ENCODE measurements at places on chromosomes 13 and 19.

DNA sequence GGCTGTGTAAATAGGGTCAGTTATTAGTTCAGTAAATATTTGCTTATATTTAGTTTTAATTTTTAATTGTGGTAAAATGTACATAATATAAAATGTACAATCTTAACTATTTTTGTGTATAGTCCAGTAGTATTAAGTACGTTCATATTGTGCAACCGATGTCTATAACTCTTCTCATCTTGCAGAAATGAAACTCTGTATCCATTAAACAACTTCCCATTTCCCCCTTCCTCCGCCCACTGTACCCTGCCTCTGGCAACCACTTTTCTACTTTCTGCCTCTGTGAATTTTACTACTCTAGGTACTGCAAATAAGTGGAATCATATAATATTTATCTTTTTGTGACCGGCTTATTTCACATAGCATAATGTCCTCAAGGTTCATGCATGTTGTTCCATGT lies 24.4 kb downstream of the UBAC2 start:
- no peak for DNase-seq

DNA sequence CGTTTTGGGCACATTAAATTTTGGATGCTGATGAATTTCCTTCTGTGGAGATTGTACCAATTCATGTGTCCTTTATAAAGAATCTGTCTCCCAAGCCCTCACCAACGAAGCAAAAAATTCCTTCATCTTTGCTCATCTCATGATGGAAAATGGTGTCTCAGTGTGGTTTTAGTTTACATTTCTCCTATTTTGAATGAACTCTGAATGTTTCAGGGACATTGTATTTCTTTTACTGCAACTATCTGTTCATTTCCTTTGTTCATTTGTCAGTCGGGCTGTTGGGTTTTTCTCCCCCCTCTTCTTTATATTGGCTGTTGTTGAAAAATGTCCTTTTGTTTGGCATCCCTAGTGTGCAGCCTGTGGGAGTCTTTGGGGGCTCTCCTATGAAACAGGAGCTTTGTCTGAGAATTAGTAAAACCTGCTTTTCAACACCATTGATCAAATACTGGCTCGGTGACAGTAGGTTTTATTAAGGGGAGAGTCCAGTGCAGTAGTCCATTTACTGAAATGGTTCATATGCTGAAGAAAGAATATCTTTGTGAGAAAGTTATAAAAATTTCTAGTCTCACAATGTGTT lies 91.3 kb upstream of the C1QTNF9B start:
- no peak for DNase-seq

- DNase-seq, result no peak
Measured at GRCh38 chr13:102724923-102725322, 30.1 kb upstream of the METTL21C start.

- DNase-seq, result no peak
Measured at GRCh38 chr19:34350161-34350561, 14.8 kb upstream of the GPI start.

DNA sequence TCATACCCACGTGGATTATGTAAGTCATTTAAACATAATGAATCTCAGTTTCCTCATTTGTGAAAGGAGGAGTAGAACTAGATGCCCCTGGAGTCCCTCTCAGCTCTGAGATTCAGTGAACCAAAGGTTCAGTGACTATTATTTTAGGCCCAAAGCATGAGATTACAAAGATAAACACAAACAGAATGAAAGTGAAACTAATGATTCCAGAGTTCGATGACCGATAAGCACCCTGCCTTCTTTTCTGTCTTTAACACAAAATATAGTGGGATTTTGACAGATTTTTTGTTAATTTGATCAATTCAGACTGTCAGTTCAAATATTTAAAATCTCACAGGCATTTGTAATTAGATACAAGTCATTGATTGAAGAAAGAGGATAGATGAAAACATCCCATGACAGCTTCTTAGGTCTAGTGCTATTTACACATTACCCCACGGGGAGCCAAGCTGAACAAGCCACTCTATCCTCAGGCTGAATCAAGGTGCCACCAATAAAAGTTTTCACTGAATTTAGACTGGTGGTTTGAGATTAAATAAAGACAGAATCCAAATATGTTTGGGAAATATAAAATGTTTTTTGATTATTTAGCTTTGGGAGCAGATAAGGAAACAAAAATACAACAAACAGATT lies 64.6 kb upstream of the RAP2A start:
- DNase-seq, result peak; percentile 15

GRCh38 chr19:22427547-22427946 lies 5.4 kb upstream of the ZNF98 start:
- no peak for DNase-seq

- no peak for DNase-seq
Measured at GRCh38 chr13:109436841-109437240, 349.5 kb downstream of the IRS2 start.

DNA sequence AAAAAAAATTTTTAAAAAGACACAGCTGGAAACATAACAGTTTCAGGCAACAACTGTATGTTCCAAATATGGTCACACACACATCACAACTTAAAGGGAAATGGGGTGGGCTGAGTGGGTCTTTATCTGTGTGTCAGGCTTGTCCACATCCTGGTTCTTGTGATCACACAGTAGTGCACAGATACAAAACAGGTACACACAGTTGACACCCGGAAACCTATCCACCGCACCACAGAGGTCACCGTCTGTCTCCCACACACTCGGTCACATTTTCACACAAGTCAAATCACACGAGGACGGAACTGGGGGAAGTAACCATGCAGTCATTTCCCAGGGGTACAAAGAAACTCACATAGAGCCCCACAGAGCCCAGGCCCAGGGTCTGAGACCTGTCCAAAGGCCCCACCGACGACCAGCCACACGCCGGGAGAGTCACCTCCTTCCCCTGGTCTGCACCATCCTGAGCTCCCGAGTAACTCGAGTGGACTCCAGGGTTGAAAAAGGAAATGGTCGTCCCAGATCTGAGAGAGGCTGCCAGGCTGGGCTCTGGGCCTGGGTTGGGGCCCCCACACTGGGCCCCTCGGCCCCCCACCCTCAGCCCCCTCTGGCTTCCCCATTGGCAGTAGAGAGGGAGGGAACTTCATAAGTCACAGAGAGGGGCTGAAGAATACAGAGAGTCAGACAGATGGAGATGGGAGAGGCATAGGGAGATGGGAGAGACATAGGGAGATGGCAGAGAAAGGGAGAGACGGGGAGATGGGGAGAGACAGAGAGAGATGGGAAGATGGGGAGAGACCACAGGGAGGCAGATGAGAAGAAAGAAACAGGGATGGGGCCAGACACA lies 1.3 kb upstream of the PPAN start:
- DNase-seq, result no peak

DNA sequence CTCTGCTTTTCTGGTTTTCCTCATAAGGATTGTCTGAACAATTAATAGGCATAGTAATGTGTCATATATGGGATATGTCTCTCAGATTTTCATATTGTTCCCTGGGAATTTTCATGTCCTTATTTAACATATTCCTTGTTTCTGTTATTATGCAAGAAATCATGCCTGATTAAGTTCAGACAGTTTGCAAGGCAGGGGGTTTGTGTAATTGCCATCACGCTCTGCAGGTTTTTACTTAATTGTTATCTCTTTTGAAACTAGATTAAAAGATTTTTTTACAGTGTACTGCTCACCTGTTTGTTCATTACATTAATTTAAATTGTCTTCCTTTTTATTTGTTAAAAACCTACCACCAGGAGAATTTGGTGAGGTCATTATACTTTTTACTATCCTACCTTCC lies 1253.2 kb upstream of the PRR20A start:
- no peak for DNase-seq

- peak; percentile 89 for DNase-seq
Measured at GRCh38 chr19:41297628-41298347, 12.2 kb upstream of the CCDC97 start.

- no peak for DNase-seq
Measured at GRCh38 chr19:33740811-33741396, 55.8 kb upstream of the KCTD15 start.

GRCh38 chr19:45245334-45245787 lies at the start of gene EXOC3L2:
EXOC3L2 (minus strand) TSS chr19:45245407; CDS start chr19:45239045, 6,362 bp downstream.
- DNase-seq, result no peak

- no peak for DNase-seq
Measured at GRCh38 chr13:37216331-37216730, 110.9 kb upstream of the CSNK1A1L start.

DNA sequence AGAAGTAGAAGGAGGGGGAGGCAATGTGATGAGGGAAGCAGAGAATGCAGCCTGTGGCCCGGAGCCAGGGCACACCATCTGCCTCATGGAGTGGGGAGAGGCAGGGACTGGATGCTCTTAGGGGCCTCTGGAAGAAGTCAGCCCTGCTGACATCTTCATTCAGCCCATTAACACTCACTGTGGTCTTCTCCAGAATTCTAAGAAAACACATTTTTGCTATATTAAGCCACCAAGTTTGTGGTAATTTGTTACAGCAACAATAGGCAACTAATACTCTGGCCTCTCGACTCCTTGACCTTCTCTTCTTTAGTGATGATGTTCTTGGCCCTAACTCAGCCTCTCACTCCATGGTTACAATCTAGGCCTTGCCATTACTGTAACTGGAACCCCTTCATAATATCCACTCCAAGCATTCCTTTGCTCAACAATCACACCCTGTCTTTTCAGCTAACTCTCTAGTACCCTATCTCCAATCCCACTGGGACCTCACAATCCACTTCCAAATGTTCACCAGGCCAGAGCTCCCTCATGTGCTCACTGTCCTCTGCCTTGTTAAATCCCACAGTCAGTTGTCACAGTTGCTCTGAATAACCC lies 98.5 kb downstream of the MIPEP start:
- DNase-seq, result no peak

DNA sequence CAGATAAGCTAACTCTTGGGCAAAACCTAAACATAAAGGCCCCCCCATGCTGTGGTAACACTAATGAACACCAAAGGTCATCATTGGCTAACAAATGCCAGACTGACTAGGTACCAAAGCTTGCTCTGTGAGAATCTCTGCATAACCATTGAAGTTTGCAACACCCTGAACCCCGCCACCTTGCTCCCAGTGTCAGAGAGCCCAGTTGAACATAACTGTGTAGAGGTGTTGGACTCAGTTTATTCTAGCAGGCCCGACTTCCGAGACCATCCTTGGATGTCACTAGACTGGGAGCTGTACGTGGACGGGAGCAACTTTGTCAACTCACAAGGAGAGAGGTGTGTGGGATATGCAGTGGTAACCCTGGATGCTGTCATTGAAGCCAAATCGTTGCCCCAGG lies 602.2 kb downstream of the UQCRFS1 start:
- DNase-seq, result no peak

GRCh38 chr13:87677496-87678371 lies 6.6 kb downstream of the SLITRK5 start:
- no peak for DNase-seq

DNA sequence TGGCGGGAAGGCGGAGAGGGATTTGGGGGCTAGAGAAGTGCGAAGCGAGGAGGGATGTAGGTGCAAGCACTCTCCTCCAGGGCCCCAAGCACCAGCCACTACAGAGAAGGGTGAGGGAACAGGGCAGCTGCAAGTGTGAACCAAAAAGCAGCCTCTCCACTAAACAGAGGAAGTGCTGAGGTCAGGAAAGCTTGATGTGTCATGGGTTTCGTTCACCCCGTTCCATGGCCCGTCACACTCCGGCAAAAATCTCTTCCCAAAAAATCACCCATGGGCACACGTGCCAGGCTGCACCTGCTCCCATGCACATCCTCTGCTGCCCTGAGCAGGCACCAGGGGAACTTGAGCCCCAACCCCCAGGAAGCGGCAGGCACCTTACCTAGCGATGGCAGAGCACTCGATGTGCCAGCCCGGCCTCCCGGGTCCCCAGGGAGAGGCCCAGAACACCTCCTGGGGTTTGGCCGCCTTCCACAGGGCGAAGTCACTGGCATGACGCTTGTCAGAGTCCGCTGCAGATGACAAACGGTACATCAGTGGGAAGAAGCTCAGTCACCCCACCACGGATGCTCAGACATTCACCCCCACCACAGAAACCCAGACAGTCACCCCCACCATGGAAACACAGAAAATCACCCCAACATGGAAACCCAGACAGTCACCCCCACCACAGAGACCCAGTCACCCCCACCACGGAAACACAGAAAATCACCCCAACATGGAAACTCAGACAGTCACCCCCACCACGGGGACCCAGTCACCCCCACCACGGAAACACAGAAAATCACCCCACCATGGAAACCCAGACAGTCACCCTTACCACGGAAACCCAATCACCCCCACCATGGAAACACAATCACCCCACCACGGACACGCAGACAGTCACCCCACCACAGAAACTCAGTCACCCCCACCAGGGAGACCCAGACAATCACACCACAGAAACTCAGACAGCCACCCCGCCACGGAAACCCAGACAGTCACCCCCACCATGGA lies 29.0 kb downstream of the CARS2 start:
- peak; percentile 73 for DNase-seq

DNA sequence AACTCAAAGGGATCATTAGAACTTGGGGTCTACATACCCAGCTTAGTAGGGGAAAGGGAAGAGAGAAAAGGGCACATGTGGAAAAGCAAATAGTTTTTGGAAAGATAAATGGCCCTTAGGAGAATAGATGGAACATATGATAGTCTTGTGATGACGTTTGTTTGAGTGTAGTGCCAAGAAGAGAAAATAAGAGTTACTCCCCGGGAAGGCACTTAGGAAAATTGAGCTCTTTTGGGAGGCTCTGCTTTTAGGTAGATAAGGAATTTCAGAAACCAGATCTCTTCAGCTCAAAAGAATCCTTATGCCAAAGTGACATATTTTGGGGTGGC lies 44.8 kb upstream of the SERTM1 start:
- no peak for DNase-seq

DNA sequence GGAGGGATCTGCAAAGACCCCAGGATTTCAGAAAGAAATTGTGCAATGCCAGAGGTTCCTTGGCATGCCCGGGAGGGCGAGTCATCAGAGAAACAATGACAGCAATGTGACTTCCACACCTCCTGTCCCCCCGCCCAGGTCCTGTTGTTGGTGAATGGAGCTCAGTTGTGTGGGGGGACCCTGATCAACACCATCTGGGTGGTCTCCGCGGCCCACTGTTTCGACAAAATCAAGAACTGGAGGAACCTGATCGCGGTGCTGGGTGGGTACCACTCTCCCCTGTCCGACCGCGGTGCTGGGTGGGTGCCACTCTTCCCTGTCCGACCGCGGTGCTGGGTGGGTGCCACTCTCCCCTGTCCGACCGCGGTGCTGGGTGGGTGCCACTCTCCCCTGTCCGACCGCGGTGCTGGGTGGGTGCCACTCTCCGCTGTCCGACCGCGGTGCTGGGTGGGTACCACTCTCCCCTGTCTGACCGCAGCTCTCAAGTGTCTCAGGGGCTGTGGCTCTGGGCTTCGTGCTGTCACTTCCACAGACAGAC lies 5.2 kb upstream of the F10 start:
- DNase-seq, result no peak

GRCh38 chr19:51146751-51147150 lies 4.7 kb downstream of the SIGLEC7 start:
- no peak for DNase-seq
